Vagina (tissue), 2 donors: ENCODE measurements at places on chromosomes 12 and 14.

GRCh38 chr12:93136253-93137055, 207.4 kb upstream of the EEA1 start:
- DNase-seq: no peak

DNA sequence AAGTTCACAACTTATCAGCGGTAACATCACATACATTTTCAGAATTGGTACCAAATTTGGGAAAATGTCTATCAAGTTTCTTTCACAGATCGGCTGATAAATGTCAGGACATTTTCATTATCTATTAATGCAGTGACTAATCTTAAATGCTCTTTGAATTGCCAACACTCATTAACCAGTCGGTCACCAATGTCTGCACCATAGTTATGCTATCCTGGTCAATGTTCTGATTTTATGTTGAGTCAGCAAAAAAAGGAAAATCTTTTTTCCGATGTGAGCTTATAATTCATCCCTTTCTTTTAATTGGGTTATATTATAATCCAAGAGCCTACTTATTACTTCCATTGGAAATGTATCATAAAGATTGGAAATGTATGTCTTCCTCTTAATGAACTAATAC, 77.2 kb downstream of the NTF3 start:
- no peak for DNase-seq

DNA sequence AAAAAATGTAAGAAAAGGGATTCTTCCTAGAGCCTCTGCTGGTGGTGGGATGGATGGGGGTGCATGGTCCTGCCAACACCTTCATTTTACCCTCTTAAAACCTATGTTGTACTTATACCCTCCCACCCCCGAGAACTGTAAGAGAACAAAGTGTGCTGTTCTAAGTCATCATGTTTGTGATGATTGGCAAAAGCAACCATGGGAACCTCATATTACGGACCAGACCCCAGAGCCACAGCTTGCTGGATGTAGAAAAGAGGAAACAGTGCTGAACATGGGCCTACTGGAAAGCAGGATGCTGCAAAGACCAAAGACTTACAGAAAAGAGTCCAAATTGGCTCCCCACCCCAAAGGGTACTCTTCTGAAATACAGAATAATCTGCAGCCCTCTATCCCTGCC, 311.2 kb downstream of the DUSP6 start:
- no peak for DNase-seq

GRCh38 chr14:104774453-104775072, 21.0 kb downstream of the AKT1 start:
- DNase-seq: no peak

- no peak for DNase-seq
Measured at GRCh38 chr12:116186482-116187150, 90.9 kb downstream of the MED13L start.
